Thoracic aorta endothelial cell (primary cell): ENCODE measurements at places on chromosomes 6 and 20. TPM values are rescaled to one million over a fixed set of nuclear protein-coding genes. Genes with fewer than 3 reads are reported as not detected.

The ARMC12 gene
- total RNA-seq, result 0.13 TPM in 1 of 2 replicates, not detected in the other

The CST4 gene
- total RNA-seq, result not detected in 2 replicates

The MYT1 gene
- total RNA-seq, result not detected in 2 replicates

The DUSP15 gene
- total RNA-seq, result 0.43 TPM in 1 of 2 replicates, not detected in the other

The HBS1L gene
- total RNA-seq, result 157 and 164 TPM in 2 replicates

The CCM2L gene
- total RNA-seq, result 5.5 and 10.0 TPM in 2 replicates

The TBC1D7 gene
- 21.5 and 53.1 TPM in 2 replicates for total RNA-seq

The ZKSCAN3 gene
- 3.1 and 3.4 TPM in 2 replicates for total RNA-seq

The SLC22A2 gene
- total RNA-seq, result not detected in 2 replicates

The TGM3 gene
- not detected in 2 replicates for total RNA-seq

The ENPP4 gene
- 17.0 and 25.8 TPM in 2 replicates for total RNA-seq

The PTPRT gene
- not detected in 2 replicates for total RNA-seq

The RNF5 gene
- total RNA-seq, result 28.9 and 42.6 TPM in 2 replicates

The CNR1 gene
- total RNA-seq, result under 0.01 and 0.07 TPM in 2 replicates

The SLC22A3 gene
- 0.07 and 0.27 TPM in 2 replicates for total RNA-seq

The RAMACL gene
- 6.0 and 8.7 TPM in 2 replicates for total RNA-seq

The LPA gene
- total RNA-seq, result not detected in 2 replicates

The MICB gene
- total RNA-seq, result 22.5 and 33.1 TPM in 2 replicates

The BACH2 gene
- total RNA-seq, result 0.40 and 0.93 TPM in 2 replicates

The BHLHE23 gene
- total RNA-seq, result not detected in 2 replicates

The NKAPL gene
- 0.43 and 0.80 TPM in 2 replicates for total RNA-seq

The WFDC10B gene
- total RNA-seq, result not detected in 2 replicates

The LTV1 gene
- 32.5 and 38.7 TPM in 2 replicates for total RNA-seq

The JARID2 gene
- 9.4 and 12.4 TPM in 2 replicates for total RNA-seq

The PTGIS gene
- 1.1 and 1.3 TPM in 2 replicates for total RNA-seq

The COL12A1 gene
- total RNA-seq, result 3.1 and 16.1 TPM in 2 replicates

The TAF11 gene
- 39.2 and 39.6 TPM in 2 replicates for total RNA-seq

The STAU1 gene
- 101 and 119 TPM in 2 replicates for total RNA-seq

The SLC26A8 gene
- under 0.01 TPM in 2 replicates for total RNA-seq

The ASCC3 gene
- 155 and 181 TPM in 2 replicates for total RNA-seq

The ASIP gene
- not detected in 2 replicates for total RNA-seq

The SPATS1 gene
- total RNA-seq, result not detected in 2 replicates

The EDN1 gene
- 244 and 403 TPM in 2 replicates for total RNA-seq

The GSTA3 gene
- not detected in 2 replicates for total RNA-seq

The LY6G6D gene
- total RNA-seq, result not detected in 2 replicates

The RCAN2 gene
- total RNA-seq, result 0.13 and 0.29 TPM in 2 replicates

The MTHFD1L gene
- 70.6 and 80.5 TPM in 2 replicates for total RNA-seq

The KIF6 gene
- total RNA-seq, result under 0.01 TPM in 1 of 2 replicates, not detected in the other

The QRSL1 gene
- 14.8 and 17.4 TPM in 2 replicates for total RNA-seq

The SLC22A1 gene
- not detected in 2 replicates for total RNA-seq

The SAMD3 gene
- not detected in 2 replicates for total RNA-seq

The SYTL3 gene
- 0.65 and 1.2 TPM in 2 replicates for total RNA-seq

The MUC22 gene
- not detected in 2 replicates for total RNA-seq

The MOG gene
- total RNA-seq, result not detected in 2 replicates

The ZC2HC1B gene
- total RNA-seq, result not detected in 2 replicates

The SLC35B2 gene
- total RNA-seq, result 39.6 and 44.9 TPM in 2 replicates

The CRISP2 gene
- not detected in 2 replicates for total RNA-seq

The TBX18 gene
- 39.7 and 41.4 TPM in 2 replicates for total RNA-seq

The KCNG1 gene
- total RNA-seq, result 0.40 and 1.5 TPM in 2 replicates

The EDN3 gene
- total RNA-seq, result not detected in 2 replicates

The IRF4 gene
- total RNA-seq, result under 0.01 TPM in 1 of 2 replicates, not detected in the other

The VSX1 gene
- total RNA-seq, result not detected in 2 replicates

The EFCAB8 gene
- 0.43 TPM in 1 of 2 replicates, not detected in the other for total RNA-seq

The ANKEF1 gene
- 2.8 and 4.0 TPM in 2 replicates for total RNA-seq

The MAPK14 gene
- 111 and 129 TPM in 2 replicates for total RNA-seq
